Myometrial cell (primary cell): ENCODE measurements at places on chromosomes 3 and 15. TPM values are rescaled to one million over a fixed set of nuclear protein-coding genes. Genes with fewer than 3 reads are reported as not detected.

The EIF2A gene
- total RNA-seq = 141 and 146 TPM in 2 replicates

The ADGRG7 gene
- not detected in 2 replicates for total RNA-seq

The SPTSSB gene
- not detected in 2 replicates for total RNA-seq

The ITIH3 gene
- not detected in 2 replicates for total RNA-seq

The RNU5B-1 gene
- total RNA-seq = not detected in 2 replicates

The IMPG2 gene
- total RNA-seq = under 0.01 and 0.18 TPM in 2 replicates

The GATM gene
- under 0.01 TPM in 1 of 2 replicates, not detected in the other for total RNA-seq

The CHRNA3 gene
- total RNA-seq = not detected in 2 replicates

The CD200 gene
- 8.7 and 8.9 TPM in 2 replicates for total RNA-seq

The LRTM1 gene
- not detected in 2 replicates for total RNA-seq

The GALNT15 gene
- total RNA-seq = 0.86 and 2.5 TPM in 2 replicates

The MAPK6 gene
- 52.5 and 61.5 TPM in 2 replicates for total RNA-seq

The CCNB2 gene
- total RNA-seq = 96.0 and 108 TPM in 2 replicates

The GOLGA8K gene
- total RNA-seq = not detected in 2 replicates

The BMF gene
- 0.35 TPM in 1 of 2 replicates, not detected in the other for total RNA-seq

The ZNF860 gene
- total RNA-seq = 0.29 and 0.53 TPM in 2 replicates

The SLC28A1 gene
- not detected in 2 replicates for total RNA-seq

The CCR1 gene
- total RNA-seq = under 0.01 and 0.29 TPM in 2 replicates

The SCAANT1 gene
- not detected in 2 replicates for total RNA-seq

The AGTR1 gene
- total RNA-seq = not detected in 2 replicates

The BBX gene
- total RNA-seq = 27.1 and 50.3 TPM in 2 replicates

The USP50 gene
- not detected in 2 replicates for total RNA-seq

The IL5RA gene
- not detected in 2 replicates for total RNA-seq

The HTR3E gene
- not detected in 2 replicates for total RNA-seq

The ACKR4 gene
- 0.35 and 0.58 TPM in 2 replicates for total RNA-seq

The FANCD2OS gene
- total RNA-seq = not detected in 2 replicates

The FBXW12 gene
- total RNA-seq = not detected in 2 replicates

The ITIH1 gene
- not detected in 2 replicates for total RNA-seq

The ACAN gene
- not detected in 2 replicates for total RNA-seq

The LPCAT4 gene
- total RNA-seq = 12.1 and 13.8 TPM in 2 replicates

The CPN2 gene
- total RNA-seq = not detected in 2 replicates

The IL17RE gene
- total RNA-seq = 3.5 and 5.5 TPM in 2 replicates

The HACD2 gene
- 16.1 and 21.6 TPM in 2 replicates for total RNA-seq

The DAPK2 gene
- total RNA-seq = 0.29 and 1.8 TPM in 2 replicates

The SLC28A2 gene
- total RNA-seq = not detected in 2 replicates
